Activated effector memory CD4-positive, alpha-beta T cell treated with Interleukin-2 at 50 U/mL for 16 hours (primary cell): ENCODE measurements at places on chromosomes 1 and 21.
A peak's percentile ranks its signal among the peaks of the same experiment; 100 is the strongest.

DNA sequence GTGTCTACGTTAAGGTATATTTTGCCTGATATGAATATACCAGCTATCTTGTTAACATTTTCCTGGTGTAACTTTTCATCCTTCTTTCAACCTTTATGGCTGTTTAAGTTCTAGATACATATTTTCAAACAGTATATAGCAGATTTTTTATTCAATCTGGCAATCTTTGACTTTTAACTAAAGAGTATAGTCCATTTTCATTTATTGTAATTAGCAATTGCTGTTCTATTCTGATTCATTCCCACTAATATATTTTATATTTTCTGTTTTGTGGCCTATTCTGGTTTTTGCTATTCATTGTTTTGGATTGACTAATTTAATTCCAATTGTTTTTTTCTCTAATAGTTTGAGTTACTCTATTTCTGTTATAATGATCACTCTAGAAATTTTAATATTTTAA is 7.3 kb upstream of the C1orf162 start:
- DNase-seq = no peak

DNA sequence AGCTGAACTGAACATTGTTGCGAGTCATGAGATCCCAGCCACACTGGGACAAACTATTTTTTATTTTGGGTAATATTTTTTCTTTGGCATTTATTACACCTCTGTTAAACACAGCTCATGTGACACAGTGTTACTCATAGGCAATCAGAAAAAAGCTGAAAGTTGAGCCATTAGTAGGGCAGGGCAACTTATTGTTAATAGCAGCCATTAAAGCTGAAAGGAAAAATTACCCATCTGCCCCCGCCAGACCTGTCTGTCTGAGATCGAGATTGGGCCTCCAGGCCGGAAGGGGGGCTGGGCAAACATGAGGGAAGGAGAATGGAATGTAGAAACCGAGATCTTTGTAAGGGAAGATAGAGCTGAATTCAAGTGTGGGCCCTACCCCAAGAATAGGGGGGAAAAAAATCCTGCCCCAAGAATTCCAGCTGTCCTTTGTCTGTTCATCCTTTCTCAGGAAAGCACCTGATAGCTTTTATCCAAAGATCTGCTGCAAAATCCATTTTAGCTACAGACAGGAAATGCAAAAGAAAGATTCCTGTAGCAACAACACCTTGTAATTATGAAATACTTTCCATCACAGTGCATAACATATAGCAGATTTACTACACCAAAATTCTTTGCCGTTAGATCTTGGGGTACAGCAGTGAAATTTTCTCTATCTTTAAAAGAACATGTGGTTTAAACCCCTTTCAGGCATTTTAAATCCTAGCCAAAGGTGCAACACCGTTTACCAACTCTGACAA is 212.8 kb downstream of the PBX1 start:
- DNase-seq = no peak

GRCh38 chr21:14771593-14771992 is 225.5 kb upstream of the SAMSN1 start:
- no peak for DNase-seq

DNA sequence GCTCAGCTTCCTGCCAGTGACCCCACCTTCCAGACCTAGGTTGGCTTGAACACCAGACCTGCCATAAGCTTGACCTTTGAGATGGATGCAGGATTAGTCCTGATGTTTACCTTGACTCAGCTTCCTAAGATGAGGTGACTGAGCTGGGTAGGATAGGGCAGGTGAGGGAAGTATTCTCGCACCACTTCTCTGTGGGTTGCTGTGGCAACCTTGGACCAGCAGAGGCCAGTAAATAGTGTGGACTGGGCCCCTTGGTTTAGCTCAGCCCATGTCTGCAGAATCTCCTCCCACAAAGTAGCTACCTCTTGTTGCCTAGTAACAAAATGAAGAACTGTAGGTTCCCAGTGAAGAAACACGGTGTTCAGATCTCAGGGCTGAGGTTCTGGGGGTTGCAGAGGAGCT is 8.4 kb downstream of the RPS6KA1 start:
- DNase-seq = no peak

DNA sequence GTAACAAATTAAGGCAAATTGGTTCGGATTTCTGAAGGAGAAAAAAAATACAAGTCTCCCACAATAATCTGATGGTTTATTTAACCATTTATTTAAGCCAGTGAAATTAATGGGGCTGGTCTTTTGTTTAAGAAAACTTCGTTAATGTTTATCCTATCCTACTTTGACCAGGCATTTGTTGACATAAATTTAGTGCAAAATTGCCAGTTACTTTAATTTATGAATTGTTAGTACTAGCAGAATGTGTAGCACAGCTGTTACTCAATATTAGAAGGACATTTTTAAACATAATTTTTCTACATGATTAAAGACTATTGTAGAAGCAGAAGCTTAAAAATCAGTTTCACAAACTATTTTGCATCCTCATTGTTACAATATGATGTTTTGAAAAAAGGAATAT is 687.6 kb upstream of the PTBP2 start:
- DNase-seq = no peak

DNA sequence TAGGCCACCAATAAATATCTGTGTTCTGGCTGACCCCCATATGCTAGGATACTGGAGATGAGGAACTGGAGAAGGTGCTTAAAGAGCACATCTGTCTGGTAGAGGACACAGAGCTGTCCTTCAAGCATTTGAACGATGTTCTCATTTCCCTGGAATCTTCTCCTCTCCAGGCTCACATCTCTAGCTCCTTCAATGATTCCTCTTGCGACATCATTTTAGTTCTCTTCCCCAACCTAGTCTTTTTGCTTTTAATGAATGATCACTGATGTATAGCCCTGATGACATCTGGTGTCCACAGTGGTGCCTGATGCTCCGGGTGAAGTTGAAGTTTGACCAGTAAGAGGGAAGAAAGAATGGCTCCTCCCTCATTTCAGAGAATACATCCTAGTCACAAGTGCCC is 80.8 kb upstream of the UBE2U start:
- DNase-seq = no peak

DNA sequence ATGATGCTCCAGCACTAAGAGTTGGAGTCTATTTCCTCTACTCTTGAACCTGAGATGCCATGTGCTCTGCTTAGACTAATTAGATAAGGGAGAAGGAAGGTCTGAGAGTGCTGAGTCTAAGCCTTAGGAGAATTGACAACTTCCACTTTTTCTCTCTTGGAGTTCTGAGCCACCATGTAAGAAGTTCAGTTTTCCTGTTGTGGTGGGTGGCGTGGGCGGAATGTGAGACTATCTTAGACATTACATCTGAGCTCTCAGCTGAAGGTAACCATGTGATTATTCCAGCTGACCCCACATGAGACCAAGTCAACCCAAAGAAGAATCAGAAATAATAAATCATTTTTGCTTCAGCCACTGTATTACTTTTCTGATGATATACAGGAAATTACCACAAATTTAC is 404.5 kb upstream of the LRRC7 start:
- DNase-seq = no peak

GRCh38 chr1:94471271-94471670 is 53.1 kb downstream of the ABCD3 start:
- DNase-seq = no peak

DNA sequence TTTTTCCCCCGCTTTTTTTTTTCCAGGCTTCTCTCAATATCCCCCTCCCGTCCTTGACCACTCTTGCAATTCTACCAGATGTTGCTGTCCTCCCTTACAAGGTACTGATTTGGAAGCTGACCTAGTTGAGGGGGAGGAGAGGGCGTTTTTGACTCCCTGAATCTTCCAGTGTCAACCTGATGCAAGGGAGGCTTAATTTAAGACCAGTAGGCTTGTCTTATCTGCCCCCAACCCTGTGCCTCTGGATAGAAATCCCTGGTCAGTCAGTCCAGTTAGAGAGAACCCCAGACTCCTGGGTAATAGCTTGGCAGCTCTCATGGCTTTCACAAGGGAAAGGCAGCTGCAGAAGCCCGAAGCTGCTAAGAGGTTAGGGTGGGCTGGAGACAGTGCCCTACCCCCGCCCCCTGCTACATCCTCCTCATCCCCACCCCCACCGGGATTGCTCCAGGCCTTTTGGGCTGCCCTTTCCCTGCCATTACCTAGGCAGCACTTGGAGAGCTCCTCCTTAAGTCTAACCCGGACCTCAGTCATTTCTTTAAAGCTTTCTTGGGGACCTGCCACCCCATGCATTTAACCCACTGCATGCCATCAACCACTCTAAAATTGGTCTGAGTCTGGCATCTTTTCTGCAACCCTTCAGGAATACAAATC is 3.6 kb downstream of the ACKR1 start:
- DNase-seq = no peak

DNA sequence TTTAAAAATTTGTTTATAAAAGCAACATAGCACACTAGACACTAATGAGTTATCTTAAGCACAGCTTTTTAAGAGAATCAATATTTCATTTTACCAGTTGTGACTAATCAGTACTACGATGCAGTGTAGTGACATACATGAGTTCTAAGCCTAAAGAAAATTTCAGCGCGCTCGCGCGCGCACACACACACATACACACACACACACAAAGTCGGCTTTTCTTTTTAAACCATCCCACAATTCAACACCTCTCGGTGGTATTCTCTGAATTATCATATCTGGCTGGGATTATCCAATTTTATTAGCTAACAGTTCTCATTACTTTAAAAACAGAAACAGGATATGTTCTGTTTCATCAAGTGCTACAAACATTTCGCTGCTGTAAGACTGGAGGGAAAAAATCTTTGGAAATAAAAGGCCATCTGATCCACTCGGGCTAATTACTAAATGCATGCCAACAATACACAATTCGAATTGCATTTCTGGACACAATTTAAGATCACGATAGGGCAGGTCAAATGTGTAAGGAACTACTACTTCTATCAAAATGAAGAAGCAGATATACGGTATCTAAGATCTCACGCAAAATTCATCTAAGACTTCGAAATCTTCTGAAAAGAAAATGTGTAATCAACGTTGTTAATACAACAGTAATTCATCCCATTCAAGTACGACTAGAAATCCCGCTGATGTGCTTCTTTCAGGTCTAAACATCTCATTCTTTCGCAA is 1.2 kb downstream of the TUT4 start:
- peak; percentile 18 for DNase-seq

DNA sequence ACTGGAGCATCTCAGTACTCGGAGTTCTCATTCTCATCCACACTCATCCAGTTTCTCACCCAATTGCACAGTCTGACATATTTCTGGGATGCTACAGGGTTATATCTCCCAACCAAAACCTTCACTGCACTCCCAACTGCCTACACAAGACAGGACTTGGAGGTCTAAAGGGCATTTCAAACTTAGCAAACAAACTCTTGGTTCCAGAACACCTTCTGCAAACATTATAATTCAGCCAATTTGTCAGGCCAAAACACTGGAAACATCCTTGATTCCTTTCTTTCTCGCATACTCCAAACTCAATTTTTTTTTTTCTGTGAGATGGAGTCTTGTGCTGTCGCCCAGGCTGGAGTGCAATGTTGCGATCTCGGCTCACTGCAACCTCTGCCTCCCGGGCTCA is 7.9 kb downstream of the SLAMF1 start:
- DNase-seq = no peak
